ENCODE measurements at places on chromosomes 5 and 9.

GRCh38 chr5:138793575-138793974 lies 40.4 kb downstream of the CTNNA1 start:
- H3K36me3 ChIP-seq = no peaks in the 10 kb centered on the region
- H3K4me3 ChIP-seq = no peak overlapping the region
- H3K27me3 ChIP-seq = no peaks in the 10 kb centered on the region
- no peak overlapping the region for H3K27ac ChIP-seq
- no peak for DNase-seq
- H3K4me1 ChIP-seq = peaks cover 8% of the 10 kb centered on the region

GRCh38 chr5:171525085-171525484 lies 105.6 kb downstream of the FGF18 start:
- H3K4me1 ChIP-seq = no peaks in the 10 kb centered on the region
- H3K36me3 ChIP-seq = no peaks in the 10 kb centered on the region
- H3K4me3 ChIP-seq = no peak overlapping the region
- H3K27ac ChIP-seq = no peak overlapping the region
- H3K27me3 ChIP-seq = no peaks in the 10 kb centered on the region

- H3K36me3 ChIP-seq = no peaks in the 10 kb centered on the region
- peaks cover under 1% of the 10 kb centered on the region for H3K4me1 ChIP-seq
- H3K27ac ChIP-seq = no peak overlapping the region
- H3K4me3 ChIP-seq = no peak overlapping the region
- no peak for DNase-seq
- H3K27me3 ChIP-seq = no peaks in the 10 kb centered on the region
Measured at GRCh38 chr9:133527444-133527920, 2.7 kb upstream of the MYMK start.

DNA sequence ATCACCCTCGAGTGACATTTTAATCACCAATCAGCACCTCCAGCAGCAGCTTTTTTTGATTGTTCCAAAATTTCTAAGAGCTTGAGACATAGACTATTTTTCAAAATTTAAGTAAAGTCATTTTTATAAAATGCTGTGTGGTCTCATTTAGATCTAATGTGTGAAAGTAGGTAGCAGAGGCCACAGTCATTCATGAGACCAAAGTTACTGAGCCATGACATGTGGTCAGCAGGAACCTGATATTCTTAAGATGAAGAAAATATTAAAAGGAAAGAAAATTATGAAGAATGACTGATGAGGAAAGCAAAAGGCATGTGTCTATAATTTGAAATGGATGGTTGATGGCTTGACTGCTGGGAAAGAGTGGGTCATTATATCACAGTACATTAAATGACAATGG lies 7.2 kb downstream of the FREM1 start:
- H3K27me3 ChIP-seq = no peaks in the 10 kb centered on the region
- no peaks in the 10 kb centered on the region for H3K4me1 ChIP-seq
- H3K4me3 ChIP-seq = no peak overlapping the region
- no peak for DNase-seq
- H3K27ac ChIP-seq = no peak overlapping the region

GRCh38 chr9:33124751-33125381 lies 42.3 kb downstream of the B4GALT1 start:
- DNase-seq = no peak
- no peak overlapping the region for H3K4me3 ChIP-seq
- peaks cover under 1% of the 10 kb centered on the region for H3K4me1 ChIP-seq

DNA sequence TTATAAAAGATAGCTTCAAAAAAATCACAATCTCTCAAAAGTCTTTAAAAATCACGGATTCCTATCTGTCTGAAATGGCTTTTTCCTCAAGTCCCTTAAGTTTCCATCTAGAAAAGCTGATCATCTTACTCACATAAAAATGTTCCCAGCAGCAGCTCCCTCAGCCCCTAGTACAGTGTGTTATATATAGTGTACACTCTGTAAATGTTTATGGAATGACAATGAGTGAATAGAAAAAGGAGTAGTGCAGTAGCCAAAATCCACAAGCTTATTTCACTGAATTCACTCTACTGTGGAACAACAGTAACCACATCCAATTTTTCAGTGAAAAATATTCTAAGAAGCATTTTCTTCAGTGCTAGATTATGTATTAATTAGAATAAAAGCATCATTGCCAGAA lies 609.4 kb downstream of the DTWD2 start:
- DNase-seq = no peak
- no peaks in the 10 kb centered on the region for H3K4me1 ChIP-seq
- H3K27me3 ChIP-seq = no peaks in the 10 kb centered on the region
- no peak overlapping the region for H3K4me3 ChIP-seq
- no peak overlapping the region for H3K27ac ChIP-seq

- H3K36me3 ChIP-seq = no peaks in the 10 kb centered on the region
- no peaks in the 10 kb centered on the region for H3K4me1 ChIP-seq
- DNase-seq = no peak
- H3K4me3 ChIP-seq = no peak overlapping the region
- H3K27me3 ChIP-seq = no peaks in the 10 kb centered on the region
Measured at GRCh38 chr5:115555084-115555633, 10.6 kb upstream of the FEM1C start.

GRCh38 chr9:119370816-119371215 lies 1.6 kb upstream of the BRINP1 start:
- H3K27ac ChIP-seq = no peak overlapping the region
- DNase-seq = no peak
- no peaks in the 10 kb centered on the region for H3K27me3 ChIP-seq
- H3K36me3 ChIP-seq = no peaks in the 10 kb centered on the region
- H3K4me1 ChIP-seq = no peaks in the 10 kb centered on the region
- no peak overlapping the region for H3K4me3 ChIP-seq

All from CD4-positive, alpha-beta memory T cell (primary cell).